Activated naive CD8-positive, alpha-beta T cell treated with anti-CD3 and anti-CD28 coated beads, Interleukin-2, amount 10 ng/mL, durations not matched to agents 7 days and 5 days (primary cell): ENCODE measurements at places on chromosomes 7 and 10. TPM values are rescaled to one million over a fixed set of nuclear protein-coding genes. Genes with fewer than 3 reads are reported as not detected.

CHN2 gene
- total RNA-seq: 6.5 TPM

AKR1E2 gene
- total RNA-seq: 6.5 TPM

MUC3A gene
- total RNA-seq: not detected

EGFR gene
- total RNA-seq: not detected

GSTO2 gene
- 1.4 TPM for total RNA-seq

ACBD7 gene
- 1.5 TPM for total RNA-seq

SVOPL gene
- total RNA-seq: 2.5 TPM

SUFU gene
- total RNA-seq: 13.4 TPM

TUBB8 gene
- total RNA-seq: not detected

MORN4 gene
- 1.7 TPM for total RNA-seq

EN2 gene
- not detected for total RNA-seq

HHEX gene
- not detected for total RNA-seq

AZGP1 gene
- total RNA-seq: not detected

HYAL4 gene
- not detected for total RNA-seq

PDK4 gene
- 0.39 TPM for total RNA-seq

CHST3 gene
- not detected for total RNA-seq

CDH23 gene
- total RNA-seq: 5.3 TPM

AOC1 gene
- total RNA-seq: not detected

GARIN1A gene
- total RNA-seq: 1.9 TPM

ANKRD1 gene
- total RNA-seq: not detected

TUBAL3 gene
- total RNA-seq: not detected

ACTR3C gene
- 6.4 TPM for total RNA-seq

SH2D4B gene
- 0.22 TPM for total RNA-seq

FGL2 gene
- total RNA-seq: 10.7 TPM

MRM2 gene
- total RNA-seq: 29.3 TPM

IFIT1B gene
- total RNA-seq: not detected

GRID2IP gene
- 0.28 TPM for total RNA-seq

SYNPO2L gene
- total RNA-seq: not detected

SSBP1 gene
- 117 TPM for total RNA-seq

OTUD1 gene
- total RNA-seq: 20.1 TPM

ST8SIA6 gene
- total RNA-seq: 0.34 TPM

PNLIPRP1 gene
- not detected for total RNA-seq
